ENCODE measurements at places on chromosomes 11 and 22.
A peak's percentile ranks its signal among the peaks of the same experiment; 100 is the strongest.

DNA sequence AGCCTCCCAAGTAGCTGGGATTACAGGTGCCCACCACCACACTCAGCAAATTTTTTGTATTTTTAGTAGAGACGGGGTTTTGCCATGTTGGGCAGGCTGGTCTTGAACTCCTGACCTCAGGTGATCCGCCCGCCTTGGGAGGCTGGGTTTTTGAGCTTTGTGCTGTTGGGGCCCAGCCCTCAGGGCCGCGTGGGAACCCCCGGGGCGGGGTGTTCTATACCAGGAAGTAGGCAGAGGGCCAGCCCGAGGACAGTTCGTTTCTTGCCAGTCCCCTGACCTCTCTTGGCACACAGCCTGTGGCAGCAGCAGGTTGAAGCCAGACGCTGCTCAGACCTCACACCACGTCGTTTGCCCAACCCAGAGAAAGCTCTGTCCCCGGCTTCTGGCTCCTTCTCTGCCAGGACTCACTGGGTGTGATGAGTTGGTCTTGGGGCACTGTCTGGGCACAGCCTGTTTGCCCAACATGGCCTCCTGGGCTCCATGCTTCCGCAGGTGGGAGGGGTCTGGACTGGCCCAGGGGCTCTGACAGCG lies 24.9 kb upstream of the CHKA start:
- DNase-seq: no peak

GRCh38 chr11:119056421-119056999 lies 495 bp downstream of the HYOU1 start:
- peak; percentile 56 for DNase-seq

- DNase-seq: no peak
Measured at GRCh38 chr11:14622223-14622954, 21.2 kb upstream of the PDE3B start.

- no peak for DNase-seq
Measured at GRCh38 chr22:44331881-44332714, 19.3 kb upstream of the SHISAL1 start.

DNA sequence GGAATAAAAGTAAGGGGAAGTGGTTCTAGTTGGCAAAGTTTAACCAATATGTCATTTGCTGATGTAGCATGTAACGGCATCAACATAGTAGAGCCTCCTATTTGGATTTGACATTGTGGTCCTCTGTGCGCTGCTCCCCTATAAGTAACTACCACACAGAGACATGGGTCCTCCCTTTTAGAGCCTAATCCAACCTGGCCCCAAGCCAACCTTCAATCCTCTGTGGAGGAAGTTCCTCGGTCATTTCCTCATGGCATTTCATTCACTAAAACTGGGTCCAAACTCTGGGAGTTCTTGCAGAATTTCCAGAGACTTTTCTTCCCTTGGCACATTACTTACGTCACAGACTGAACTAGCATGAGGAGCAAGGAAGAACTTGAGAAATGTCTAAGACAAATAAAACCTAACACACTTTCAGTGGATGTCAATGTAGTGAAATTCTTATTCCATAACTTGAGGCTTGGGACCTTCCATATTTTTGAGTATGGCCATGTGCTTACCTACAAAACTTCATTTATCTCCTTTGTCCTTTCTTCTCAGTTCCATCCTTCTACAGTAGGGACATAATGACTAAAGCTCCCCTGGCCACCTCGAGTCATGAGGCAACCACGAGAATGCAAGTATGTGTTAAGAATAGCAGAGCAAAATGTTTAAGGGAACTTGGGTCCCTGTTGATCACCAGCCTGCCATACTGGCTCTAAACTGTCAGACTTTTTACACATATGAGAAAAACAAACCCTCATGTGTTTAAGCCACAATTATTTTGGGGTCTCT lies 34.7 kb downstream of the MMP20 start:
- no peak for DNase-seq

DNA sequence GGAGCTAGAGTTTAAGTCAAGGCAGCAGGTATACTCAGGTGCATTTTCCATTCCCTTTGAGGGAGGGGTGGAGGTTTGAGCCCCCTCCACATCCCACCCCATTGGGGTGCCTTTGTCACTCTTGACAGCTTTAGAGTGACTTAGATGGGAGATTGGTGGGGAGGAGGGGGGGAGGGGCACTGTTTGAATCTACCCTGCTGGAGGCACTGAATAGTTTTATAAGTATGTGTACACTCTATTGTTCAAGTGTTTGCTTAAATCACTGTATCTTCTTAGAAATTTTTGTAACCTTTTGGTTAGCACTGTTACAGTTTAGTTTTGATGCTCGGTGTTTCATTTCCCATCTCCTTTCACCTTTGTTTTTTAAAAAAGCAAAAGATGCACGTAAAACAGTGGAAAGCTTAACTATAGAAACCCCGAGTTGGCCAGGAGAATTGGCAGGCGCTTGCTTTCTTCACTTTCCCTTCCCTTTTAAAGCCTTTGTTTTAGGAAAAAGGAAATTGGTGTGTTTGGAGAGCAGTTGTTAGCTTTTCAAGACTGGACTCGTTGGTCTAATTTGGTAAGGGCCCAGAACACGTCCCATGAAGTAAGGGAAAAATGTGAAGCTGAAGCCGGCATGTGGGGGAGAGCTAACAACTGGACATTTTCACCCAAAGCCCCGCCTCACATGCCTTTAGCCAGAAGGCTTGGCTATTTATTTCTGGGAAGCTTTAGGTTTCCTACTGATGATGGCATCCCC lies 42.8 kb downstream of the TNRC6B start:
- no peak for DNase-seq

- DNase-seq: no peak
Measured at GRCh38 chr11:35308157-35308556, 111.2 kb downstream of the SLC1A2 start.

- DNase-seq: no peak
Measured at GRCh38 chr11:393219-394033, 583 bp upstream of the PKP3 start.

- DNase-seq: no peak
Measured at GRCh38 chr11:65059959-65060824, 1.8 kb upstream of the NAALADL1 start.

GRCh38 chr11:19460718-19461405 lies 220.1 kb upstream of the E2F8 start:
- no peak for DNase-seq

Measured in effector memory CD4-positive, alpha-beta T cell (primary cell).